Smooth muscle cell of the brain vasculature (primary cell): ENCODE measurements at places on chromosomes 4 and X.

DNA sequence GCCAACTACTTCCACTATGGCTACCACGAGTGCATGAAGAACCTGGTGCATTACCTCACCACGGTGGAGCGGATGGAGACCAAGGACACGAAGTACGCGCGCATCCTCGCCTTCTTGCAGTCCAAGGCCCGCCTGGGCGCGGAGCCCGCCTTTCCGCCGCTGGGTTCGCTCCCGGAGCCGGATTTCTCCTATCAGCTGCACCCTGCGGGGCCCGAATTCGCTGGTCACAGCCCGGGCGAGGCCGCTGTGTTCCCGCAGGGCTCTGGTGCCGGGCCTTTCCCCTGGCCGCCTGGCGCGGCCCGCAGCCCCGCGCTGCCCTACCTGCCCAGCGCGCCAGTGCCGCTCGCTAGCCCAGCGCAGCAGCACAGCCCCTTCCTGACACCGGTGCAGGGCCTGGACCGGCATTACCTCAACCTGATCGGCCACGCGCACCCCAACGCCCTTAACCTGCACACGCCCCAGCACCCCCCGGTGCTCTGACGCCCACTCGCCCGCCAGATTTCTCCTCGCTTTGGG lies 2.1 kb downstream of the HELT start:
- no peak for DNase-seq

DNA sequence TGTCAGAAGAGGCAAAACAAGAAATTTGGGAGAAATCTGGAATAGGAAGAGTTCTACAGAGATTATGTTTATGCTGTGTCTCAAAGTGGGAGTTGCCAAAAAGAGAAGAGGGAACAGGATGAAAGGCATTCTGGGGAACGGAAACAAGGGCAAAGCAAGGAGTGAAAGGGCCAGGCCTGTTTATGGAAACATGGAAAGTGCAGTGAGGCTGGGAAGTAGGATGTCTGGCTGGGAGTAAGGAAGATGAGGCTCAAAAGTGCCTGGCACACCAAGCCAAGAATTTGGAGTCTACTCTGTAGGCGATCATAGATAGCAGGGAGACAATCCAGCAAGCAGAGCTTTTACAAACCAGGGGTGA lies 1.8 kb upstream of the CUL4B start:
- DNase-seq: no peak

DNA sequence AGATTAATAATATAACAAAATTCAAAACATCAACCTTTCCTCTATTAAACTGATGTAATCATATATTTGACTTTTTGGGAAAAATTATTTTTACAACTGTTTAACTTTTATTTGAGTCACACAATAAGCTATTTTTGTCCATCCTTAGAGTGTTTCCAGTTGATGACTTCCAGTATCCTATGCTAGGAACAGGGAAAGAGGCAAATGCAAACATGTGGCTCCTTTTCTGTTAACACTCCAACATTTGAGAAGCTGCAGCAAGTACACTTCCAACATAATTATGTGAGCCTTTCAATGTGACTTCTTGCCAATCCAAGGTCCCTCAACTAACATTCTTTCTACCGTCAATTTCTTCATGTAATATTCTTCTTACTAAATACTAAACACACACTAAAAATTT lies 117.7 kb downstream of the PPA2 start:
- no peak for DNase-seq

DNA sequence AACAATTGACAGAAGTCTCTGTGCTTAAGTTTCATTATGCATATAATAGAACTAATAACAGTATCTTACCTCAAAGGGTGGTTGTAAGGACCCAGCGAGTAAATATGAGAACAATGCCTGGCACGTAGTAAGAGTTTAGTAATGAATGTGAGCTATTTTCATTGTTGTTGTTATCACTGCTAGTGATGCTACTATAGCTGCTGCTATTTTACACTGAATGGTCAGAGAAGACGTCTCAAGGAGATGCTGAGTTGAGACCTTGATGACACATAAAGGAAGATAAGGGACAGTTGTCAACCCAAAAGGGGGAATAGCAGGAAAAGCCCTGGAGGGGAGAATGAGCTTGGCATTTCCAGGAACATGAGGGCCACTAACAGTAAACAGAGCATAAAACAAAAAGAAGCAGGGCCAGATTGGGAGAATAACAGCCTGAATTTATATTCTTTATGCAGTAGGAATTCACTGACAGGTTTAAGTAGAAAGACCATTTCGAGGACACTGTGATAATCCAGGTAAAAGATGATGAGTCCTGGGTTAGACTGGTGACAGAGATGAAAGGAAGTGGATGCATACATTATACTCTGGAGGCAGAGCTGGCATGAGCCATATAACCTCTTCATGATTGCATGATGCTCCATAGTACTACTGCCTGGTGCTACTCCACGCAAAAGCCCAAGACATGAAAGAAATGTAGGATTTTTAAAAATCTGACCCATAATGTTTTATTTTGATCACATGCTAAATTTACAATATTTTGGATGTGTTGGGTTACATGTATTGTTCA lies 23.1 kb downstream of the ATP8A1 start:
- no peak for DNase-seq

DNA sequence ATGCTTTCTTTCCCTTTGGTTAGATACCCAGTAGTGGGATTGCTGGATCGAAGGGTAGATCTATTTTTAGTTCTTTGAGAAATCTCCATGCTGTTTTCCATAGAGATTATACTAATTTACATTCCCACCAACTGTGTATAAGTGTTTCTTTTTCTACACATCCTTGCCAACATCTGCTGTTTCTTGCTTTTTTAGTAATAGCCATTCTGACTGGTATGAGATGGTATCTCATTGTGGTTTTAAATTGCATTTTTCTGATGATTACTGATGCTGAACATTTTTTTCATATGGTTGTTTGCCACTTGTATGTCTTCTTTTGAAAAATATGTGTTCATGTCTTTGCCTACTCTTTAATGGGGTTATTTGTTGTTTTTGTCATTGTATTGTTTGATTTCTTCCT lies 6.6 kb upstream of the AGA start:
- DNase-seq: no peak
